ENCODE measurements at places on chromosomes 1 and 21. TPM values are rescaled to one million over a fixed set of nuclear protein-coding genes. Genes with fewer than 3 reads are reported as not detected.

- DNase-seq, result no peak
These were observed 60.0 kb downstream of the NRIP1 start for GRCh38 chr21:15004721-15005370.

- DNase-seq, result no peak
These were observed 13.0 kb upstream of the TTC22 start for GRCh38 chr1:54814126-54814498.

DNA sequence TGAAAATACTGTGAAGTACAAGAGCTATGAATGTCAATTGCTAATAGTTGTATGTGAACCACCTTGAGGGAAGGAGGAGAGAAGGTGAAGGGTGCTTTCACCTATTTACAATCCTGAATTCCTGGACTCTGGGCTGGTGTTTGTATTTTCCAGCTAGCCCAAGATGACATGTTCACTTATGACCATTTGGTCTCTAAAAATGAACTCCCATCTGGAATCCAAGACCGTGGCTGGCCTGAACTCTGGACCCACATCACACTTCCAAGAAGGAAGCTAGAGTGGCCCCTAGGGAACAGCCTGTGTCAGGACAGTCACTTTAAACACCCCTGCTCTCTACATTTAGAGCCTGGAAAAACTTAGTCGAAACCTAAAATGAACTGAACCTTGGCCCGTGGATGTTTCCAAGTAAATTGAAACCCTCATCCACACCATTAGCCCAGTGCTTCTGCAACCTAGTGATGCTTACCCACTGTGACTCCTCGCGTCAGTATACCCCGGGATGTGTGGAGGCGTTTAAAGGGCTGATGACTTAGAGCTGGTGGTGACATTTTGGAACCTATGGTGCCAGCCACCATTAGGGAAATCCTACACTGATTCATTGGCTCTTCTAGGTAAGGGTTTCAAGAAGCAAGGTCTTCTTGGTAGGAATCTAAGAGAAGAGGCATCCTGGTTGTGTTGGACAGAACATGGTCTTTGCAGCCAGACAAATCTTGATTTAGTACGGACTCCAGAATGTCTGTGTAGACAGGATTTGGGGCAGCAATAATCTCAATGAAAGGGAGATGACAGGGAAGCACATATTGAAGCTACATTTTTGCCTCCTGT is 171.5 kb upstream of the IRF2BP2 start:
- DNase-seq, result no peak

GRCh38 chr1:223332997-223333396 is 31.0 kb downstream of the SUSD4 start:
- no peak for DNase-seq

GRCh38 chr1:161887730-161888287 is 121.7 kb downstream of the ATF6 start:
- DNase-seq, result no peak

GRCh38 chr1:35706846-35707600 is 11.7 kb downstream of the C1orf216 start:
- peak; percentile 19 for DNase-seq

GRCh38 chr1:17287130-17287776 is 20.7 kb upstream of the PADI4 start:
- no peak for DNase-seq

MIXL1 gene
- not detected for total RNA-seq

FNDC10 gene
- total RNA-seq, result 7.9 TPM

S1PR1 gene
- 177 TPM for total RNA-seq
